Activated CD8-positive, alpha-beta memory T cell treated with anti-CD3 and anti-CD28 coated beads for 24 hours (primary cell): ENCODE measurements at places on chromosomes 12 and 14.

- no peak for DNase-seq
These were observed 9.9 kb downstream of the PLBD2 start for GRCh38 chr12:113368331-113368730.

GRCh38 chr14:77043177-77043983 lies 14.9 kb upstream of the IRF2BPL start:
- DNase-seq: peak; percentile 76

GRCh38 chr14:79598339-79598738 lies 613.0 kb downstream of the DIO2 start:
- no peak for DNase-seq

DNA sequence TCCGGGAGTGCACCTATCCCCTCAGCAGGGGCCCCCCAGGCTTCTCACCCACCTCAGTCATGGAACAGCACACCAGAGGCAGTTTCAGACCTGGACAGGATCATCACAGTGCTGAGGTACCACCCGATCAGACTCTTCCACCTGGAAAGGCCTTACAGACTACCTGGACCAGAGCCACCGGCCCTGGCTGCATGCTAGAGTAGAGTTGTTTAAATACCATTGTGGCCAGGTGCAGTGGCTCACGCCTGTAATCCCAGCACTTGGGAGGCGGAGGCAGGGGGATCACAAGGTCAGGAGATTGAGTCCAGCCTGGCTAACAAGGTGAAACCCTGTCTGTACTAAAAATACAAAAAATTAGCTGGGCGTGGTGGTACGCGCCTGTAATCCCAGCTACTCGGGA lies 61.5 kb downstream of the TSPAN11 start:
- DNase-seq: no peak

DNA sequence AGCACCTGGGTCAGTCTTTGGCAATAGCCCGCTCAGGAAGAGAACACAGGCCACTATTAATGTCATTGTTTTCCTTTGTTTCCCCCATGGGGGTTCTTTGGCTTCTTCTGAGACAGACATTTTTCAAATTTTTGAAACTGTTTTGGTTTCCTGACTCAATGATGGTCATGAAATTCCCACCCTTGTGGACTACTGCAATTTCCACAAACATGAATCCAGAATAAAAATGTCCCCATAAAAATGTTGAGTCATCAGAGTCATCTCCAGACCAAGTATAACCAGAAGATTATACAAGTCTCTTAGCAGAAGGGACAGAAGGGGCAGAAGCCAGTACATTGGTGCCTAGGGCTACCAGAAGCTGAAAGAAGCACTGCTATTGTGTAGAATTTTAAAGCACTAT lies 29.1 kb downstream of the SLCO1A2 start:
- no peak for DNase-seq

DNA sequence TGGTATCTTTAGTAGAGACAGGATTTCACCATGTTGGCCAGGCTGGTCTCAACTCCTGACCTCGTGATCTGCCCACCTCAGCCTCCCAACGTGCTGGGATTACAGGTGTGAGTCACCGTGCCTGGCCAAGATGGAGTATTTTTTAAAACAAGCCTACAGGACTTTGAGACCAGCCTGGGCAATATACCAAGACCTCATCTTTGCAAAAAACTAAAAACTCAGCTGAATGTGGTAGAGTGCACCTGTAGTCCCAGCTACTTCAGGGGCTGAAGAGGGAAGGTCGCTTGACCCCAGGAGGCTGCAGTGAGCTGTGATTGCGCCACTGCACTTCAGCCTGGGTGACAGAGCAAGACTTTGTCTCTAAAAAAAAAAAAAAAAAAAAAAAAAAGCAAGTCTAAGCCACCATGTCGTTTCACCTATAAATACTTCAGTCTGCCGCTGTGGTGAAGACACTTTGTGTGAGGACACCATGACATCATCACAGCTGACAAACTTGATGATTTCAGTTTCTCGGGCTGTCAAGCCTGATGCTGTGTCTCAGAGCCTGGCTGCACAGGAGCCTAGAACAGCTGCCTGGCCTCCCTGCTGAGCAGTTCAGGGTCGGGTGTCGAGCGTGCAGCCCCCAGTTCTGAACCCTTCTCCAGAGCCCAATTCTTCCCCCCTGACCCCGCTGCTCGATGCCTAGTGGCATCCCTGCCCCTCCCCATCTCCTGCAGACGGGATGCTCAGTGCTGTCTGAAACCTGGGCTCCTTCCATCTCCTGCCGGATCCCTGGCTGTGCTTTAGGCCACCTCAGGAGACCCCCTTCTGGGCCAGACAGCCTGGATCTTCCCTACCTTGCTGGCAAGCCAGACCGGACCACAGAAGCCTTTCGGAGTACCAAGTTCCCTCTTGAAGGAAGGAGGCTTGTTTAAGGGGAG lies 119.2 kb upstream of the EVL start:
- DNase-seq: no peak
